CD4-positive, alpha-beta T cell treated with Interleukin-1 beta for 1 hour (primary cell): ENCODE measurements at places on chromosomes 5 and 9.

GRCh38 chr9:73168298-73168934, 16.8 kb downstream of the ANXA1 start:
- DNase-seq, result peak; percentile 37

DNA sequence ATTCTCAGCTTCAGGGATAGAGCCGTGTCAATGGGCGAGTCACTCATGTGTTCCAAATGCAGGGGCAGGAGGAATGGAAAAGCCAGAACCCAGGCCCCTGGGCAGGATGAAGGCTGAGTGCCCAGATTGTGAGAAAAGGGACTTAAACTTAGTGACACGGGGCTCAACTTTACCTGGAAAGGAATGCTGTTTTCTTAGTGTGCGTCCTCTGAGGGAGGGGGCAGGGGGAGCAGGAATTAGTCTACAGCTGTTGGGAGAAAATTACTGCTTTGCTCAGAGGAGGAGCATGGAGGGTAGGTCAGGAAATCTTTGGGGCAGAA, 14.6 kb downstream of the HK3 start:
- DNase-seq, result no peak

GRCh38 chr5:104267320-104268015, 704.9 kb upstream of the NUDT12 start:
- DNase-seq, result no peak

- no peak for DNase-seq
Measured at GRCh38 chr9:114282926-114283325, 40.0 kb upstream of the ORM1 start.

DNA sequence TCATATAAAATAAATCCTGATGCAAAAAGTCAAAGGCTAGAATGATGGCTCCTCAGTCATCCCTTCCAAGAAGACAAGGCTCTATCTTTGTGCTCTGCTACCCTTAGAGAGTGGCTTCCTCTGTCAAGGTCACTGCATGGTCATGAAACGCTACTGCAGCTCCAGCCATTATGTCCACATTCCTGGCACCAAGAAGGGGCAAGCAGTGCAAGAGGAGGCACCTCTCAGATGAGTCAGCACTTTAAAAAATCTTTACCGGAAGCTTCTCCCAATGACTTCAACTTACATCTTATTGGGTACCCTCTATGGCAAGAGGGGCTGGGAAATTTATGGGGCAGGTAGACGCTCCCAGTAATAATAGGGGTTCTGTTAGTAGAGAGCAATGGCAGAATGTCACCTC, 129.5 kb upstream of the CPEB4 start:
- DNase-seq, result no peak

DNA sequence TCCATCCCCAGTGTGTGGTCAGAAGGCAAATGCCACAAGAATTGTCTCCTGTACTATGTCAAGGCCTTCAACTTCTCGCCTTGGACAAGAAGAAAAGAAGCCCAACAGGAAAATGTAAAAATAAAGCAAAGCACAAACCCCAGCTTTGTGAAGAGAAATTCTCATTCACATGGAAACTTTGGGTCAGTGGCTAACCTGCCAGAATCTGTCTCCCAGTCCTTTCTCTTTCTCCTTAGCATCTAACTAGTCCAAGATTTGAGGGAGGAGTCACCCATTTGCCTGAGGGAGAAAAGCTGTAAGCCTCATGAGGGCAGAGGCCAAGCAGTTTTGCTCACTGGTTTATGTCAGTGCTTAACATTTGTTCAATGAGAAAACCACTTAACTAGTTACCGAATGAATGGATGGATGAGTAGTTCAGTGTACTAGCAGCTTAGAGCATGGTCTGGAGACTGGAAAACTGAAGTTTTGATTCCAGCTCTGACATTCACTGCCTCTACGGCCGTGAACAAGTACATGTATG, 36.0 kb downstream of the ADAM19 start:
- DNase-seq, result no peak

DNA sequence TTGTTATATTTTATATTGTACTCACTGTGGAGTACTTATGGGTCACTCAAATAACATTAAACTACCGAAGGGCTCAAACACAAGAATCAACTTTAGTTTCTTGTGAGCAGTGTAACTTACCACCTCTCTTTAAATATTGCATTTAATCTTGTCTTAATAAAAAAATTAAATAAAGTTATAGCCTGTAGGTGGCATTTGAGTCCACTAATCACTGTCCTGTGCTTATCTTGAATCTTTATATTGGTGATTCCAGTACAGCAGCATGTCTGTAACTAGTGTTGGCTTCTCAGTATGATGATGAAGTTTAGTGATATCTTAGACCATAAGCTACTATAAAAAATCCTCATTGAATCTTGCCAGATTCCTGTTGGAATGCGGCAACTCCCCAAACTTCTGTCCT, 313.8 kb downstream of the FAM170A start:
- no peak for DNase-seq

- DNase-seq, result no peak
Measured at GRCh38 chr5:180810959-180811622, 8.5 kb upstream of the MGAT1 start.

DNA sequence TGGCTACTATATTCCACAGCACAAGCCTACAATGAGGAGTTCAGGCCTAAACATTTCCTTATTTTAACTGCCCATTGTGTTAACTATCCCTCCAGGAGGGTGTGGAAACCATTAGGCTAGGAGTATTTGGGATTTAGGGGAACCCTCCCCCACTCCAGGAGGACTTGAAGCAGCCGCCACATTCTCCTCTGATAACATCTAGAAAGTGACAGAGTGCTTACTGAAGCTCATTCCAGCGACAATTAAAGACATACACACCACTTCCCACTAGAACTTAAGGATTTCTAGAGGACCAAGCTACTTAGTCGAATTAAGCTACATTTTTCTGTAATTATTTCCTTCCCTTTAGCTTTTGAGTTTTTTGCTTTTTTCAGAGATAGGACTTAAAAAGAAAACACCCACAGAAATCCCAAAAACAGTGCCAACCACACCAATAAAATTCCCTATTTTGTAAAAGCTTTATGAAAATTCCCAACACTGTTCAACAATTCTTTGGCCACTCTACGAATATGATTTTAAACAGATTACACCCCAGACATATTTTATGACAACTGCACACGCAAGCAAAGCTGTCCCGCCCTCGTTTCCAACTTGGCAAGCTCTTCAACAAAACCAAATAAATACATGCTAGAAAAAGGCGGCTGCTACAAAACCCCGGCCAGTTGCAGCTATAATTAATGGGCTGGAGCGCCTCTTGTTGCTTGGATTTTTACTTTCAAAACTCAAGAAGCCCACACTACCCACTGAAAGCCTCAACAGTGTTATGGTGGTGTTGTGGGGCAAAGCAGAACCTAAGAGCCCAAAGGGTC, 4.5 kb downstream of the ROR2 start:
- no peak for DNase-seq

- no peak for DNase-seq
Measured at GRCh38 chr5:71924325-71924724, 182.9 kb upstream of the MAP1B start.

DNA sequence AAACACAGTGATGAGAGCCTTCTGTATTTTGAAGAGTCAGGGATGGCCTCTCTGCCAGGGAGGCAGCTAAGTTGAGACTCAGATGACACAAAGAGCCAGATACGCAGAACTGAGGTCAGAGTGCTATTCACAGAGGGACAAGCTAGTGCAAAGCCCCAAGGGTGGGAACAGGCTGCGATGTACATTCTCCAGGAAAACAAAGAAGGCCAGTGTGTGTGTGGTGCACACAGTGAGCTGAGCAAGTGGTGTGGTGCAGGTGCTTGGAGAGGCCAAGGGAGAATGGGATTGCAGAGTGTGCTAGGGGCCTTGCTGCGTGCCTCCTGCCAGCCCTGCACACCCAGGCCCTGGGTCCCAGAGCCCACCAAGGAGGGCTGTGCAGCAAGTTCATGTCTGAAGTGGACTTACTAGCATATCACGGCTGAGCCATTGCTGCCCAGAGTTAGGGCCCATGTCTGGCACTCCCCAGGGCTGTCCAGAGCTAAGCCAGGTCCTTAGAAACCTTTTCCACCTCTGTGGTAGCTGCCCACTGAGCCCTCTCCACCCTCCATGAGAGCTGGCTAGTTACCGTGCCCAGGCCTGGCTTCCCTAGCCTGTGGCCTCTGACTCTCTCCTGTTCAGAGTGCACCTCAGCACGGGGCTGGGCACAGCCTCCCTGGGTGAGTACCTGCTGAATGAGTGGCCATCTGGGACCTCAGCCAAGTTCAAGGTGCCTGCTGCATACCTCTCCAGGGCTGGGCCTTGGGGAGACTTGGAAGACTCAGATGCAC, 9.3 kb downstream of the SLC25A48 start:
- no peak for DNase-seq

DNA sequence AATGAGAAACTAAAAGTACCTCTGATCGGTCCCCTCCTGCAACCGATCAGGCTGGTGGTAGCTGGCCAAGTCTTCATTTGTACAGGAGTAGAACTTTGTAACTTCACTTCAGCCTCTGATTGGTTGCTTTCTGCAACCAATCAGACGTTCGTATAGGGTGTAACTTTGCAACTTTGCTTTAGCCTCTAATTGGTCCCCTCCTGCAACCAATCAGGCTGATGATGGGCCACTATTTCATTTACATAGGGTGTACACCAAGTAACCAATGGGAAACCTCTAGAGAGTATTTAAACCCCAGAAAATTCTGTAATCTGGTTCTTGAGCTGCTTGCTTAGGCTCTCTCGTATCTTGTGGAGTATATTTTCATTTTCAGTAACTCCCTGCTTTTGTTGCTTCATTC, 445.5 kb downstream of the MED10 start:
- DNase-seq, result no peak

- DNase-seq, result no peak
Measured at GRCh38 chr5:94969174-94969573, 315.7 kb downstream of the MCTP1 start.

DNA sequence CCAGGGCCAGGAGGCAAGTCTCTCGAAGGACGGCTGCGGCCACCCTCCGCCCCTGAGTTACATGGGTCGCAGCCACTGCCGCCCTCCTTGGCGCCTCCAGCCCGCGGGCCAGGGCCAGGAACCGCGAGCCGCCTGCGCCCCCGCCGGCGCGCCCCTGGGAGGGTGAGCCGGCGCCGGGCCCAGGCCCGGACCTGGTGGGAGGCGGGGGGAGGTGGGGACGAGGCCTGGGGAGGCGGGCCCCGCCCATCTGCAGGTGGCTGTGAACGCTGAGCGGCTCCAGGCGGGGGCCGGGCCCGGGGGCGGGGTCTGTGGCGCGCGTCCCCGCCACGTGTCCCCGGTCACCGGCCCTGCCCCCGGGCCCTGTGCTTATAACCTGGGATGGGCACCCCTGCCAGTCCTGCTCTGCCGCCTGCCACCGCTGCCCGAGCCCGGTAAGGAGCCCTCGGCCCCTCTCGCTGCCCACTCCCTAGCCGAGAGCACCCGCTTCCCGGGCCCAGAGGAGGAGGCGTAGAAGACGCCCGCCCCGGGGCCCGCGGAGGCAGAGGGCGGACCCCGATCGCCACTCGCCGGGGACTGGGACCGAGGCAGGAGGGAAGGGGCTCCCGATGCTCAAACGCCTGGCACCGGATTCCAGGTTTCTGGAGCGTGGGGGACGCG, at the start of gene ASS1:
ASS1 (plus strand) TSS at position 397 of the 657 bp plus-strand sequence. CDS start 7,268 bp downstream, outside the sequence.
- DNase-seq, result peak; percentile 38

- no peak for DNase-seq
Measured at GRCh38 chr5:153983885-153984284, 54.8 kb downstream of the FAM114A2 start.

DNA sequence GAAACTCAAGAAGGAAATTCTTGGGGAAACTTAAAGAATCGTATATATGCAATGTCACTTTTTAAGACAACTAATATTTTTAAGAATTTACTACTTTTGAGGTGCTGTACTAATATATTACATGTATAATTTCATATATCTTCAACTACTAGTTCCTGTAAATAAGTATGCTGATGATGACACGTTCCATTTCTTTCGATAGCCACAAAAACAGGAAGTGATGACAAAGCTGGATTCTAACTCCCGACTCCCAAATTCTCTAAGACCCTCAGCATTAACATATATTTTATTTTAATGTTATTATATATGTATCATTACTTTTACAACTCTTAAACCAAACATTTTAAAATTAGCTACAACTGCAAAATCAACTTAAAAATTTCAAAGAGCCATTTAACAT, 74.8 kb downstream of the STK32A start:
- no peak for DNase-seq

GRCh38 chr9:119365291-119366027, 3.8 kb downstream of the BRINP1 start:
- DNase-seq, result no peak

GRCh38 chr9:98318041-98318790, 62.8 kb upstream of the TBC1D2 start:
- no peak for DNase-seq

DNA sequence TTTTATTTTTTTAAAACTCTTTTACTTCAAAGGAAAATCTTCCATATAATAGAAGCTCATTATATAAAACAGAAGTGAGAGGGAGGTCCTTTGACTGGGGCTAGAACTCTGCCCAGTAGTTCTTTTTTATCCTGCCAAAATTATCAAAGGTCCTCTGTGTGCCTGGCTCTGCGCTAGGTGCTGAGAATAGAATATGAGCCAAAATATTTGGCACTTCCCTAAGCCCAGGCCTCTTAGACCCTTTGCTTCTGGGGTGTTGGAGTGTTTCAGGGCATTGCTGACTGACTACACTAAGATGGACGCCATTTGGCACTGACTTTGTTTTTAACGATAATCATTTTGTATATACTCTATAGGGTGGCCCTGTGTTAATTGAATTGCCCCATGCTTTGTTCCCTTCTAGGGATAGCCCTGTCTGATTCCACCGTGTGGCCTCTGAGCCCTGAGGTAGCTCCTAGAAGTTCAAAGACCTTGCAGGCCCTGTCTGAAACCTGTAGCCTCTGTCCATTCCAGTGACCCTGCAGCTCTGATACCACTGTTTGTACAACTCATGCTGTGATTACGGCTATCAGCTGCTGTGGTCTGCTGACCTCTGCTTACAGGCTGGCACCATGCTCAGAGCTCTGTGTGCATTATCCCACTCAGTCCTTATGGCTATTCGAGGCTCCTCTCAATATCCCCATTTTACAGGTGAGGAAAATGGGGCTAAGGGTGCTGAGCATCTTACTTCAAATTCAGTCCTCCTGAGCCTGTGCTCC, 84.3 kb upstream of the SHB start:
- no peak for DNase-seq

GRCh38 chr5:111072949-111073682, 1.6 kb downstream of the TSLP start:
- peak; percentile 41 for DNase-seq

GRCh38 chr9:125754096-125754495, 6.9 kb downstream of the PBX3 start:
- no peak for DNase-seq

DNA sequence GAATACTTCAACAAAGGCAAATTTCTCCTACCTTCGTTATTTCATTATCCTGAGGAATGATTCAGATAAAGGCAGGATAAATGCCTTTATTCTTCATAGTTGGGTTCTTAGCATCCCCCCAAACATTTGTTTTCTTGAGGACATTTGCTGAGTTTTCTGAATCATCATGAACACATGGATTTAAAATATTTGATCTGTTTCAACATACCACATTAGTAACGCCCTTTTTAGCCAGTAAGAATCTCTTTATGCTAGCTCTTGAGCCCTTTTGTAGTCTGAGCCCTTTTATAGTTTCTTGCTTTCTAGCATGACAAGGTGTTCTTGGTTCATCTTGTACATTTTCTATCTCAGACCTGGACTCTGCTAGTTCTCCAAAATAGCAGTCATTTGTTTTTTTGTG, 27.9 kb downstream of the SKIC3 start:
- no peak for DNase-seq

- no peak for DNase-seq
Measured at GRCh38 chr9:91199739-91200497, 161.8 kb downstream of the AUH start.
